Fibroblast of skin of left biceps (primary cell): ENCODE measurements at places on chromosomes 1 and 21.
A peak's percentile ranks its signal among the peaks of the same experiment; 100 is the strongest.

GRCh38 chr1:235342039-235342438 lies 13.7 kb downstream of the GGPS1 start:
- no peak for DNase-seq

DNA sequence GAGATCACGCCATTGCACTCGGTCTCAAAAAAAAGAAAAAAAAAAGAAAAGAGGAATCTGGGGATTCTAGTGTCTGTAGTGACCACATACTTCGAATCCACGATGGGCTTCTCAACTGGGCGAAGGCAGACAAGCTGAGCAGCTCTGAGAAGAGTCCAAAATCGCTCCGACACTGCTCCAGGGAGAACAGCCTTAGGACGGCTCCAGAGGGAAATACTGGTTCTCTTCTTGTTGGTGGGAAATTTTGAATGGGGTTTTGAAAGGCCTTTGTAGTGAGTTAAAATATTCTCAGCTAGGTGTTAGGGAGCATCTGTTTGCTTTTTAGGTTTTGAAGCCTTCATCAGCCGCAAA lies 18.3 kb upstream of the HJV start:
- no peak for DNase-seq

- no peak for DNase-seq
Measured at GRCh38 chr1:69535490-69535889, 32.2 kb upstream of the LRRC7 start.

- DNase-seq: no peak
Measured at GRCh38 chr1:221543529-221544120, 198.3 kb downstream of the DUSP10 start.

DNA sequence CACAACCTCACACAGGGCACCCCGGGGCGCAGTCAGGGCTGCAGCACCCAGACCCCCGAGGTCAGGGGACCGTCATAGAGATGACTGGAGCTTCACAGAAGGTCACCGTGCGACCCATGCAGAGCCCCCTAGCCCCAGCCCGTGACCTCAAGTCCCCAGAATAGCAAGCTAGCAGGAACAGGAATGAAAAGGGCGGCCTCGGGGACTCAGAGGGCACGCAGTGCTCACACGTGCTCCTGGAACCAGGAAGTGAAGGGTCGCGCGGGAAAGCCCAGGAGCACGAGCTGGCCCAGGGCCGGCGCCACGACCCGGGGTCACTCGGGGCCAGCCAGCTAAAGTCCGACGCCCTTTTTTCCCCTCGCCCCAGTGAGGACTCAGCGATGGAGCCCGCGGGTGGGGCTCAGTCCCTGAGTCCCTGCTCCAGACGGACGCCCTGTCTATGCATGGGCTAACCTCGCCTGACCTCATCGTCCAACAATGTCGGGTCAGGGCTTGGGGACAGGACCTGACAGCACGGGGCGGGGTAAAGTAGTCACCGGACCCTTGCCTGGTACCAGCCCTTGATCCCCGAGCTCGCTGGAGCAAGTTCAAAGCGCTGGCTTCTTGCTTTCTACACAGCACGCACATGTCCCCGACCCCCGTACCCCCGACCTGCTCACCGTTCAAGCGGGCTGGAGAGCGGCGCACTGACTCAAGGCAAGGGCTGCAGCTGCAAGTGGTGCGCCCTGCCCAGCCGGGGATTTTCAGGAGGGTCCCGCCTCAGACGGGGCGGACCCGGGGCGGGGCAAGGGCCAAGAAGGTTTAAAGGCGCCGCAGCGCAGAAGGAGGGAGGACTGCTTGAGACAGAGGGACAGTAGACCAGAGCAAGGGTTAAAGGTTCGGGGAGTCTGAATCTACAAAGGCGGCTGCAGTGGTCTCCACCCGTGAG lies at the start of gene TAGLN2:
Gene TAGLN2 (minus strand): TSS at position 717 of the 928 bp plus-strand sequence. CDS start 4,998 bp downstream, outside the sequence.
- DNase-seq: peak; percentile 69

GRCh38 chr1:93804412-93804811 lies 74.6 kb downstream of the DNTTIP2 start:
- DNase-seq: peak; percentile 50

- DNase-seq: no peak
Measured at GRCh38 chr1:236534151-236534651, 10.4 kb downstream of the LGALS8 start.

GRCh38 chr1:221556435-221556834 lies 185.5 kb downstream of the DUSP10 start:
- no peak for DNase-seq

- DNase-seq: no peak
Measured at GRCh38 chr1:27594564-27595510, 9.1 kb downstream of the AHDC1 start.

DNA sequence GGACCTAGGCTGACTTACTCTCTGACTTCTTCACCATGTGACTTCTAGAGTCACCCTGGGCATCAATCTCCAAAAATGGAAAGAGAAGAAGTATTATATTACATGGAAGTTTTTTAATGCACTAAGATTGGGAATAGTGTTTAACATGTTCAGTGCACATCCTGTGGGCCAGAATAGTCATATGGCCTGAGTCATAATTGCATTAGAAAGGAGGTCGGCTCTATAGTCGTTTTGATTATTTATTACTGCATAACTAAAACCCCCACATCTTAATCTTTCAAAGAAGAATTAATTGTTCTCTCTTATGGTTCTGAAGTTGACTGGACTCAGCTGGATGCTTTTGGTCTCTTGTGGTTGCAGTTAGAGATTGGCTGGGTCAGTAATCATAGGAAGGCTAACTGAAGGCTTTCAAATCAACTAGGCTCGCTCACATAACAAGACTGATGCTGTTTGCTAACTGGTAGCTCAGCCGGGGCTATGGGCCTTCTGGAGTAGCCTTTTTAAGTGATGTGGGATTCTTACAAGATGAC lies 810.6 kb upstream of the ADGRL4 start:
- no peak for DNase-seq

GRCh38 chr1:87985071-87985470 lies 656.4 kb downstream of the LMO4 start:
- no peak for DNase-seq

- DNase-seq: no peak
Measured at GRCh38 chr1:202998836-202999750, 8.1 kb upstream of the TMEM183A start.

- DNase-seq: peak; percentile 50
Measured at GRCh38 chr1:92184632-92185031, 33.1 kb upstream of the C1orf146 start.

DNA sequence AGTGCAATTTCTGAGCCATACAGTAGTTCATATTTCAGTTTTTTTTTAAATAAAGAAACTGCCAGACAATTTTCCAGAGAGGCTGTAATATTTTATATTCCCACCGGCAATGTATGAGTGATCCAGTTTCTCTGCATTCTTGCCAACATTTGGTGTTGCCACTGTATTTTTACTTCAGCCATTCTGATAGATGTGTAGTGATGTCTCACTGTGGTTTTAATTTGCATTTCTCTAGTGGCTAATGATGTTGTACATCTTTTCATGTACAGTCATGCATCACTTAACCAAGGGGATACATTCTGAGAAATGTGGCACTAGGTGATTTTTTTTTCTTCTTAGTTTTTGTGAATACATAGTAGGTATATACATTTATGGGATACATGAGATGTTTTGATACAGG lies 99.6 kb downstream of the CENPF start:
- no peak for DNase-seq
